ENCODE measurements at places on chromosomes 16 and 17. TPM values are rescaled to one million over a fixed set of nuclear protein-coding genes. Genes with fewer than 3 reads are reported as not detected.
A peak's percentile ranks its signal among the peaks of the same experiment; 100 is the strongest.

DNA sequence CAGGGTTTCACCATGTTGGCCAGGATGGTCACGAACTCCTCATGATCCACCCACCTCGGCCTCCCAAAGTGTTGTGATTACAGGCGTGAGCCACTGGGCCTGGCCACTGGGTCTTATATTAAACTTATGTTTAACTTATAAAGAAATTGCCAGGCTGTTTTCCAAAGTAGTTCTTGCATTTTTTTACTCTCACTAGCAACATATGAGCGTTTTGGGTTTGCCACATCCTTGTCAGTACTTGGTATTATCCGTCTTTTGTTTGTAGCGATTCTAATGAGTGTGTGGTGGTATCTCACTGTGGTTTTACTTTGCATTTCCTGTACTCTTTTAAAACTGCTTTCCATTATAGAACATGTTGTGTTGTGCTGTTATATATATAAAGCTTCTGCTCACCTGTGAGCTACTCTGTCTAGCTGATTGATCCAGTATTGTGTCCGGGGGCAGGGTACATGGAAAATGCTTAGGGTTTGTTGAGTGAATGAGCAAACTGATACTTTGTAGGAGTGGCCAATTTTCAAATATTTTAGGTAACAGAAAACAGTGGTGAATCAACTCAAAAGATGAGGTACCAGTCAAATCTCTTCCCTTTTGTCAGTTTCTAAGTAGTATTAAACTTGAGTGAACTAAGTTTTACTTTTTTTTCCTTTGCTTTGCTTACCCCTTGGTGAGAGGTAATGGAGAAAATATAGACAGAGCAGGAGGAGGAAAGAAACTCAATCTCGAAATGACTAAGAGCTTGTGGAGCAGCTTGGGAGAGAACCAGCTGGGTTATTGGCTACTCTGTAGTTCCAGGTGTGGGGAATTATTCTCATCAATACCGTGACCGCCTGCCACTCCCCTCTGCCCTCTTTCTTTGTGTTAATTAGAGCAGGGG is 75.8 kb downstream of the PITPNC1 start:
- DNase-seq: no peak

- no peak for DNase-seq
These were observed 57.0 kb downstream of the GRB2 start for GRCh38 chr17:75348386-75349012.

- DNase-seq: no peak
These were observed 52.8 kb upstream of the LYRM9 start for GRCh38 chr17:27945953-27946352.

DNA sequence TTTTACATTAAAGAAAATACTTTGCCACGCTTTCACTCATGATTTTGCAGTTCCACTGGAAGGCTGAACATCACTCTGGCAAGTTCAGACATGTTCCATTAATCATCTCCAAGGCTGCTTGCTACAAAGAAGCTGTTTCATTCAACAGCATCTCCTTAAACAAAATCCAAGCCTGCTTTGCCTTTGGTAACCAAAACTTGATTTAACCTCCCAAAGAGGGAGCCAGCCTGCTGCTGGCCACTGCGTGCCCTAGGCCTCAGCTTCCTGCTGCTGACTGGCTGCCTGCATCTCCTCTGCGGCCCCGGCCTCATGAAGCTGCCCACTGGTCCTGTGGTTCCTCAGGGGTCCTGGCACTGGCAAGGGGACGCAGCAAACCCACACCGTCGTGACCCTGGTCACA is 31.8 kb downstream of the ANKRD11 start:
- no peak for DNase-seq

GRCh38 chr16:23803591-23804123 is 32.1 kb upstream of the PRKCB start:
- no peak for DNase-seq

DNA sequence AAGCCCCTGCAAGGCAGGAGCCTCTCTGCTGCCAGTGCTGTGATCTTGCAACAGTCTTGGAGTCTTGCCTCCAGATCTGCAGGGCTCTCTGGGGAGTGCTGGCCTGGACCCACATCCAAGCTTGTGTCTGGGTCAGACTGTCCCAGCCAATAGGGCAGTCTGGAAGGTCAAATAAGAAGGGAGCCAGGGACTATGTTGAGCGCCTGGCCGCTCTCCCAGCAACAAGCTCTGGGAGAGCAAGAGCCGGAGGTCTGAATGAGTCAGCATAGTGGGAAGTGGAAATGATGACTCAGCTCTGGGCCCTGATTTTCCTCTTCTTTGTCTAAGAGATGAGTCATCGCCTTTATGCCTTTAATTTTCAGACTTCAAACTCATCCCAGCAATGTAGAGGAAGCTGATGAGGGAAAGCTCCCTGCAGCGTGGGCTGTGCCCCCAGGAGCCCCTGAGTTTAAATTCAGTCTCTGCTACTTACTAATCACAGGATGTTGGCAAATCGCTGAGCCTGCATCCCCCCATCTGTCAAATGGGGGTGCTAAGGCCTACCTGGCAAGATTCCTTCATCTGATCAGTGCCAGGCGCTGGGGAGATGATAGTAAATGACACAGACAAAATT is 43.6 kb upstream of the HAPSTR1 start:
- peak; percentile 90 for DNase-seq

GRCh38 chr17:81599719-81600486 is 37.0 kb downstream of the NPLOC4 start:
- DNase-seq: no peak

GRCh38 chr16:4513881-4514280 is 24.7 kb downstream of the CDIP1 start:
- DNase-seq: no peak

The TRAF4 gene
- 22.4 TPM for total RNA-seq

DNA sequence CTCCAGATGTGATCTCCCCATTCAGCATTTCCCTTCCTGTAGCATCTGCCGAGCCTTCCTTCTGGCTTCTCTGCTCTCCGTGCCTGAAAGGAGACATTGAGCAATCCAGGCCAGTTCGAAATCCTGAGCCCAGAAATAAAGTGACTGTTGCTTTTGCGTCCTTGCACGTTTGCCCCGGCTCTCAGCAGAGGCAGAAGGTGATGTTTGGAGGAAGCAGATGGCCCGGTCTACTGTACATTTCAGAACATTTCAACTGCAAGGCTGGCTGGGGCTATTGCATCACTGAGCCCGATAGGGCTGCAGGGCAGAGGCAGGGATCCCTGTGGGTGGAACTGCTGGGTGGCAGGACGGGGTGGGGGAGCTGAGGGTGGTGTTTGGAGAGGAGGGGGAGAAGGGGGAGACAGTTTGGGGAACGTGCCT is 29.4 kb downstream of the IRF8 start:
- DNase-seq: no peak

- no peak for DNase-seq
These were observed 28.0 kb upstream of the B4GALNT2 start for GRCh38 chr17:49104511-49105074.

The TUBB3 gene
- 4.2 TPM for total RNA-seq

The KRTAP4-9 gene
- total RNA-seq: not detected

The SEPTIN1 gene
- total RNA-seq: 4.2 TPM

DNA sequence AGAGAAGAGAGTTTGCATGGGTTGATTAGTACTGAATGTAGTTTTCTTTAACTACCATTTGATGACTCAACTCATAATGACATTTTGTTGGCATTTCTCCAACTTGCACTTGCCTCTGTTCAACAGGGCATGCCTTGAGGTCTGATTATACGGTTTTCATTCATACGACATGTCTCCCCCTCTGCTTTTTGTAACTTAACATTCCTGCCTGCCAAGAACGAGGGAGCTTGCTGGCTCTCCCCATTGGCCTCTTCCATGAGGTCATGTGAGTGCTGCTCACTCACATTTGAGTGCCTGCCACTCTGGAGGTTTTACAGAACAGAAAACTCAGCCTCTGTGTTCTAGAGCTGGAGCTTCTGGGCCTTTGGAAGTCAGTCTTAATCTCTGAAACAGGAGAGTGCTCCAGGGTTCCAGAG is 19.7 kb downstream of the MAP2K6 start:
- DNase-seq: no peak

- no peak for DNase-seq
These were observed 95.2 kb downstream of the MAF start for GRCh38 chr16:79505344-79505743.

- no peak for DNase-seq
These were observed 43.1 kb downstream of the DUSP14 start for GRCh38 chr17:37532756-37533155.

The MVD gene
- total RNA-seq: 22.4 TPM

Data from thoracic aorta (tissue), 2 donors.